ENCODE measurements at places on chromosomes 11 and 22.

DNA sequence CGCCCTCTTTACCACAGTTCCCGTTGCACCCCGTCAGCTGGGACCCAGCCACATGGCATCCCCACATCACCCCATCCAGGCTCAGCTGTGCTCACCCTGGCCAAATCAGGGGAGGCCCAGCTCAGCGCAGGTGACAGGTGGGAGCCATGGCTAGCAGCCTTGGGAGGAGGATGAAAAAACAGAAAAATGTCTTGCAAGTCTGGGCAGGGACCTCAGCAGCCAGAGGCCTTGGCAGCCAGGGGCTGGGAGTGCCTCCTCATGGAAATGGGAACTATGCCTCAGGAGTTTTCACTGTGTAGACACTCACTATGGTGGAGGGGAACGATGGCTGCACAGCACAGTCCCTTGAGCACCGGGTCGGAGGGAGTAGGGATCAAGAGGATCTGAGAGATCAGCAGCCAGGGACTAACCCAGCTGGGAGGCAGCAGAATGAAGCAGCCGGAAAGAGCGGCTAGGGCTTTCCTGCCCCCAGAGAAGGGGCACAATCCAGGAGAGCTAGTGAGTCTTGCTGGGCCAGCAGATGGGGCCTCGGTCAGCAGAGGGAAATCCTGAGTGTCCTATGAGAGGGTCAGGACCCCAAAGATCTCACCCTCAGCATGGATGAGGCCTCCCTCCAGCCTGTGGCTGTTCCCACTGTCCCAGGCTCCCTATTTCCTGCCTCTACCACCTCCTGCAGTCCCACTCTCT is 6.2 kb upstream of the FTH1 start:
- H3K27ac ChIP-seq: peak overlapping the region; percentile 100
- H3K4me3 ChIP-seq: no peak overlapping the region
- no peaks in the 10 kb centered on the region for H3K36me3 ChIP-seq
- H3K27me3 ChIP-seq: no peaks in the 10 kb centered on the region

- no peak overlapping the region for H3K27ac ChIP-seq
- H3K27me3 ChIP-seq: no peaks in the 10 kb centered on the region
Observed at GRCh38 chr11:119473901-119474681, 51.1 kb upstream of the THY1 start.

GRCh38 chr11:108825381-108825780 is 160.5 kb downstream of the DDX10 start:
- no peak for DNase-seq
- H3K27me3 ChIP-seq: no peaks in the 10 kb centered on the region
- H3K36me3 ChIP-seq: no peaks in the 10 kb centered on the region
- H3K27ac ChIP-seq: no peak overlapping the region
- no peak overlapping the region for H3K4me3 ChIP-seq

- no peak overlapping the region for H3K27ac ChIP-seq
- no peaks in the 10 kb centered on the region for H3K36me3 ChIP-seq
- H3K4me3 ChIP-seq: no peak overlapping the region
Observed at GRCh38 chr11:22775248-22775647, 54.4 kb downstream of the SVIP start.

GRCh38 chr11:35267504-35267903 is 128.5 kb downstream of the CD44 start:
- no peaks in the 10 kb centered on the region for H3K27me3 ChIP-seq
- H3K4me1 ChIP-seq: no peaks in the 10 kb centered on the region
- H3K36me3 ChIP-seq: no peaks in the 10 kb centered on the region
- DNase-seq: no peak

DNA sequence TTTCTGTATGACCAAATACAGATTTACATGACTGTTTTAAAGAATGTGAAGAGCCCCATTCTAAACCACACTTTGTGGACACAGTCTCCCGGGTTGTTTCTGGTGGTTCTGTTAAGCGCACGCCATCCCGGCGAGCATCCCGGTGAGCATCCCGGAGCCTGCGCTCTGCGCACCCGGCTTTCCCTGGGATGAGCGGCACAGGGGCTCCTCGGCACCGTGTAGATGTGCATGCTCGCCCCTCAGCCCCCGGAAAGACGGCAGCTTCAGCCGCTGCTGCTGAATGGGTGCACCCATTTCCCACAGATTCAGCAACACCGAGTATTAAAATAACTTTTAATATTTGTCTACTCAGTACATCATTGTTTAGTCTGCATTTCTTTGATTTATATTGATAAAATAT is 36.0 kb downstream of the GLB1L2 start:
- no peaks in the 10 kb centered on the region for H3K36me3 ChIP-seq
- H3K27ac ChIP-seq: no peak overlapping the region
- H3K4me3 ChIP-seq: no peak overlapping the region
- DNase-seq: no peak

DNA sequence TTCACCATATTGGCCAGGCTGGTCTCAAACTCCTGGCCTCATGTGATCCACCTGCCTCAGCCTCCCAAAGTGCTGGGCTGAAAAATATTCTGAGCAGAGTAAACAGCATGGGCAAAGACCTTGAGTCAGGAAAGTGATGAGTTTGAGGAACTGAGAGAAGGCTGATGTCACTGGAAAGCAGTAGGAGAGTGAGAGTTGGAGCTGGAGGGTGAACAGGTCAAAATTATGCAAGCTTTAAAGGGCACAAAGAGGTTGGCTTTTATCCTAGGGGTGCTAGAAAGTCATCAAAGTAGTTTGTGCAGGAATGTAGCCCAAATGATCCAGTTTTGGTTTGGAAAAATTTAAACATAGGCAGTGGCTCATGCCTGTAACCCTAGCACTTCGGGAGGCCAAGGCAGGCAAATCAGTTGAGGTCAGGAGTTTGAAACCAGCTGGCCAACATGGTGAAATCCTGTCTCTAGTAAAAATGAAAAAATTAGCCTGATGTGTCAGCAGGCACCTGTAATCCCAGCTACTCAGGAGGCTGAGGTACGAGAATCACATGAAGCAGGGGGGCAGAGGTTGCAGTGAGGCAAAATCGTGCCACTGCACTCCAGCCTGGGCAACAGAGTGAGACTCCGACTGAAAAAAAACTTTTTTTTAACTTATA is 44.7 kb upstream of the CXCR5 start:
- H3K4me3 ChIP-seq: no peak overlapping the region
- no peaks in the 10 kb centered on the region for H3K27me3 ChIP-seq
- DNase-seq: no peak

- no peaks in the 10 kb centered on the region for H3K36me3 ChIP-seq
- H3K4me1 ChIP-seq: no peaks in the 10 kb centered on the region
- H3K27ac ChIP-seq: no peak overlapping the region
- H3K4me3 ChIP-seq: no peak overlapping the region
- no peak for DNase-seq
Observed at GRCh38 chr11:116918925-116919655, 81.7 kb upstream of the APOA1 start.

DNA sequence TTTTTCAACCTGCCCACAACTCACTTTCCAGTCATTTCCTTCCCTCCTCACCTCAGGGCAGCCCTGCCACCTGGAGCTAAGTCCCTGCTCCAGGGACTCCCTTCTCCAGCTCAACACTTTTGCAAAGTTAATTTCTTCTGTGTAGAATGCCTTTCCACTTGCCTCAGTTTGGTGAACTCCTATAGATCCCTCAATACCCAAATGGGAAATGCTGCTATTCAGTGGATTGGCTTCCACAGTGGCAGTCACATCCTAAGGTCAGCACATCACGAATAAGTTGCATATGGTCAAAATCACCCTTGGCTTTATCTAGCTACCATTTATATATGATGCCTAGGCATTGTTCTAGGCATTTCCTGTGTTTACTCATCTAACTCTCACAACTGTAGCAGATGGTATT is 23.6 kb downstream of the GDPD5 start:
- H3K27ac ChIP-seq: no peak overlapping the region
- H3K4me3 ChIP-seq: no peak overlapping the region
- peaks cover 16% of the 10 kb centered on the region for H3K4me1 ChIP-seq
- no peaks in the 10 kb centered on the region for H3K27me3 ChIP-seq
- no peaks in the 10 kb centered on the region for H3K36me3 ChIP-seq

DNA sequence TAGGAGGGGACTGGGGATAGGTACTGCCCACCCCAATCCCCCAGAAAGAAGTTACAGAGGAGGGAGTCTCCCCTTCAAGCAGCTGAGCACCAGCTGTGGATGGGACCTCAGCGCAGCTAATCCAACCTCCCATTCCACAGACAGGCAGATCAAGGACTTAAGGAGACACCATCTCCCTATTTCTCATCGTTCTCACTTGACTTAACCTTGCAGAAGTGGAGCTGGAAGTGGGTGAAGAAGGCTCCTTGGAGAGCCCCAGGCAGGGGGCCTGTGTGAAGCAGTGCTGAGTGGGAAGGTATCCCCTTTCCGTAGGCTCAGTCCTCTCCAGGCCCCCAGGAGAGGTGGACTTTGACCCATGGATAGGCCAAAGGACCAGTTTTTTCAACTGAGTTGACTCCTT is 27.3 kb downstream of the USP35 start:
- no peak overlapping the region for H3K27ac ChIP-seq
- no peaks in the 10 kb centered on the region for H3K4me1 ChIP-seq
- H3K27me3 ChIP-seq: no peaks in the 10 kb centered on the region

DNA sequence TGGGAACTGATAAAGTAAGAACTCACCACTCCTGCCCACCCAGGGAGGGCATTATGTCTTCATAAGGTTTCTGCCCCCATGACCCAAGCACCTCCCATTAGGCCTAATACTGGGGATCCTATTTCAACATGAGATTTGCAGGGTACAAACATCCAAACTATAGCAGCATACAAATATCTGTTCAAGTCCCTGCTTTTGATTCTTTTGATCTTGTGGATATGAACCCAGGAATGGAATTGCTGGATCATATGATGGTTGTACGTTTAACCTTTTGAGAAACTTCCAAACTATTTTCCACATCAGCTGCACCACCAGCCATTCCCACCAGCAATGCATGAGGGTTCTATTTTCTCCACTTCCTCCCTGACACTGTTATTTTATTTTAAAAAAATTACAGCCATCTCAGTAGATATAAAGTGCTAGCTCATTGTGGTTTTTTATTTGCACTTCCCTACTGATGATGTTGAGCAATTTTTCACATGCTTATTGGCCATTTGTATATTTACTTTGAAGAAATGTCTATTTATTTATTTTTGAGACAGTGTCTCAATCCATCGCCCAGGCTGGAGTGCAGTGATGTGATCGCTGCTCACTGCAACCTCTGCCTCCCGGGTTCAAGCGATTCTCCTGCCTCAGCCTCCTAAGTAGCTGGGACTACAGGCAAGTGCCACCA is 7.1 kb upstream of the ATG16L2 start:
- DNase-seq: no peak
- peaks cover 5% of the 10 kb centered on the region for H3K4me1 ChIP-seq
- no peak overlapping the region for H3K4me3 ChIP-seq
- no peaks in the 10 kb centered on the region for H3K36me3 ChIP-seq
- no peaks in the 10 kb centered on the region for H3K27me3 ChIP-seq

GRCh38 chr11:58734681-58735490 is 3.1 kb upstream of the GLYAT start:
- H3K4me3 ChIP-seq: no peak overlapping the region
- H3K27ac ChIP-seq: no peak overlapping the region
- H3K36me3 ChIP-seq: no peaks in the 10 kb centered on the region
- no peaks in the 10 kb centered on the region for H3K27me3 ChIP-seq
- no peaks in the 10 kb centered on the region for H3K4me1 ChIP-seq

DNA sequence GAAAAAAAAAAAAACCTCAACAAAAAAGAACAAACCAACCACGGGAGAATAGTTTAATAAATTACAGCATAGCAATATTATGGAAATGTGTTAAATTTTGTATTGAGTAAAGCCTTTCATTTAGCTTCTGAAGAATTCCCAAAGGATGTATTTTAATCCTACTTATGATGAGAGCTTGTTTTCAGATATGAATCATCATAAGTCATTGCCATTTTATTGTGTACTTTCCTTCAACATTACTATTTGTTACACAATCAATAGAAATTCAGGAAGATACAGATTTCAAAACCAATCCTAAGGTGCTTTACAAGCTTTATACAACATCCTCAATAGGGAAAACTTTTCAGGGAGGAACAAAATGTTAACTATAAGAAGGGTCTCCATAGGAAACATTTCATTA is 200.6 kb upstream of the CTSC start:
- DNase-seq: no peak
- H3K4me3 ChIP-seq: no peak overlapping the region
- no peaks in the 10 kb centered on the region for H3K4me1 ChIP-seq
- no peaks in the 10 kb centered on the region for H3K27me3 ChIP-seq
- no peak overlapping the region for H3K27ac ChIP-seq

GRCh38 chr11:94853836-94854235 is 85.7 kb downstream of the AMOTL1 start:
- H3K4me1 ChIP-seq: no peaks in the 10 kb centered on the region
- no peak for DNase-seq
- no peaks in the 10 kb centered on the region for H3K27me3 ChIP-seq
- no peak overlapping the region for H3K27ac ChIP-seq
- H3K4me3 ChIP-seq: no peak overlapping the region

- H3K4me1 ChIP-seq: peaks cover 6% of the 10 kb centered on the region
- H3K27ac ChIP-seq: peak overlapping the region; percentile 55
- H3K4me3 ChIP-seq: no peak overlapping the region
- peaks cover 7% of the 10 kb centered on the region for H3K36me3 ChIP-seq
- peak; percentile 87 for DNase-seq
Observed at GRCh38 chr22:42887523-42888507, 30.7 kb upstream of the ARFGAP3 start.

GRCh38 chr22:39653787-39654077 is 83.2 kb downstream of the CACNA1I start:
- no peak for DNase-seq
- no peak overlapping the region for H3K4me3 ChIP-seq
- peaks cover 28% of the 10 kb centered on the region for H3K27me3 ChIP-seq

DNA sequence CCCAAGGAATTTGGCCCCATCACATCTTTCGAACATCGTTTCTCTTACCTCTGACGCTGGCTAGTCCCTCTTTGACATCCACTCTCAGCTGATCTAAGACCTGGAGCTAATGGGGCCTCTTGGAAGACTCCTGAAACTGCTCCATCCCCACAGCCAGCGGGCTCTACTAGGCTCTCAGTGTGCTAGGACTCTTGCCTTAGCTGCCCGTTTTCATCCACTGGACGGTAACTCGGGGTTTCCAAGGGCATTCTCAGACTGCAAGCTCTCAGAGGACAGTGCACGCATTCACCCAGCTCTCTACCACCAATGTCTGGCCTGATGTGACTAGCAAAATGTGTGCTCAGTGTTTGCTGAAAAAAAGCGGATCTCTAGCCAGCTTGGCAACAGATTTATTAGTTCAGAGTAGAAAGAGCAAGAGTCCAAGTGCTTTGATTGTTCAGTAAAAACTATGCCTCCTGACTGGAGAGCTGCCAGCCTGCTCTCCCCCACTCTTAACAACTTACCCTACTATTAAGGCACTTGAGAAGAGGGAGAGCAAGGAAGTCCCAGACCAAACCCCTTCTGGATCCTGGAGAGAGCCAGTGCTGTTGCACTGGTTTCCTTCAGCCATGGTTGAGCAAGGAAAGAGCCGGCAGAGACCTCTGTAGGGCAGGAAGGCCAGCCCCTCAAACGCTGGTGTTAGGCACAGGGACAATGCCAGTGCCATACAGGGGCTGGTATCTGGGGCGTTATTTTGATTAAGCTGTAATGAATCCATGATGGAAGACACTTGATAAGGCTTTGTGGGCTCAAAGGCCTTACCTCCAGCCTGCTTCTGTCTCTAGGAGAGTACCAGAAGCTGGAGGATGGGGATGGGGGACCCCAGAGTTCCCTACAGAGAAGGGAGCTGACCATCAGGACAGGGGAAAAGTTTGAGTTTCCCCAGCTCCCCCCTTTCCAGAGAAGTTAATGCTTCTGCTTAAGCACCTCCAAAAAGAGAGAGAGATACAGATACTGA is 9.2 kb downstream of the RELA start:
- peak overlapping the region; percentile 35 for H3K4me3 ChIP-seq
- DNase-seq: peak; percentile 69
- no peaks in the 10 kb centered on the region for H3K36me3 ChIP-seq
- peak overlapping the region; percentile 97 for H3K27ac ChIP-seq
- H3K4me1 ChIP-seq: peaks cover 25% of the 10 kb centered on the region

GRCh38 chr22:37564111-37564711 is 3.9 kb downstream of the CDC42EP1 start:
- no peak overlapping the region for H3K4me3 ChIP-seq
- H3K4me1 ChIP-seq: peaks cover 77% of the 10 kb centered on the region

Measured in transverse colon (tissue), 4 donors.